Stimulated activated CD8-positive, alpha-beta memory T cell treated with anti-CD3 and anti-CD28 coated beads, Interleukin-4, amount 100 ng/mL, for 4 hours (primary cell): ENCODE measurements at places on chromosomes 7 and 10.

- no peak for DNase-seq
Measured at GRCh38 chr7:100348805-100349204, 9.1 kb upstream of the PILRB start.

- DNase-seq, result no peak
Measured at GRCh38 chr10:1009071-1009494, 16.6 kb downstream of the IDI2 start.

GRCh38 chr10:97573672-97574071, 1.1 kb downstream of the ANKRD2 start:
- no peak for DNase-seq

DNA sequence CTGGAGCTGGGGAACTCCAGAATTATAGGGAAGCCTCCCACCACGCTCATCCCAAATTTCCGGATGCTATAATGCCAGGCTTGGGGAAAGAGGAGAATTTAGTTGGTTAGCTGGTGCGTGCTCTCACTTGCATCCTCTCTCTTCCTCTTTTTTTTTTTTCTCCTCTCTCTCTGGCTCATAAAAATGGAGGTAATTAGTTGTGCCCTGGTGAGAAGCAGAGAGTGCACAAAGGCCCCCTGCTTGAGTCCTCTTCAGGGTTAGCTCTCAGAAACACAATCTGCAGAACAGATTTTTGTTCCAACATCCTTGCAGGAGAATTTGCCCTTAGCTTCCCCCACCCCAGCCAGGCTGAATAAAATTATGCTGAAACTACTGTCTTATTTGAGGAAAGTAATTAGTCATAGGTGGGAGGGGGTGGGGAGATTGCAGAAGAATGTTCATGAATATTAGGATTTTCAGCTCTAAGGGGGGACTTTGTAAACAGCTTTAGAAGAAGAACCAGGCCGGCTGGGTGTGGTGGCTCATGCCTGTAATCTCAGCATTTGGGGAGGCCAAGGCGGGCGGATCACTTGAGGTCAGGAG, 7.6 kb downstream of the SERPINE1 start:
- DNase-seq, result no peak

DNA sequence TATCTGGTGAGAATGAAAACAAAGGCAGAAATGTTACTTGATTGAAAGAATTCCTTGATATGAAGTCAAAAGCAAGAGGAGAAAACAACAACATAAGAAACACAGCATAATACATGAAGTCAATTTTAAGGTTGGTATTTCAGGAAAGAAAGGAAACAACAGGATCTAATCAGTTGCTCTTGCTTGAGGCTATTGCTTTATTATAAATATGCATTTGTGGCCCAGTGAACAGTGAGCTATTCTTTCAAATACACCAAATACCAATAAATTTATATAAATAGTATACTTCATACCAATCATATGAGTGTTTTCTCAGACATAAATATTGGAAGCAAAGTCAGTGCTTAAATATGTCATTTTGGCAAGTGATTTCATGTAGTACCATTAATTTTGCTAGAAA, 806.6 kb downstream of the NXPH1 start:
- no peak for DNase-seq

GRCh38 chr10:103396789-103397087, 312 bp downstream of the PDCD11 start:
- no peak for DNase-seq

- no peak for DNase-seq
Measured at GRCh38 chr7:156608173-156608478, 32.4 kb upstream of the RNF32 start.

DNA sequence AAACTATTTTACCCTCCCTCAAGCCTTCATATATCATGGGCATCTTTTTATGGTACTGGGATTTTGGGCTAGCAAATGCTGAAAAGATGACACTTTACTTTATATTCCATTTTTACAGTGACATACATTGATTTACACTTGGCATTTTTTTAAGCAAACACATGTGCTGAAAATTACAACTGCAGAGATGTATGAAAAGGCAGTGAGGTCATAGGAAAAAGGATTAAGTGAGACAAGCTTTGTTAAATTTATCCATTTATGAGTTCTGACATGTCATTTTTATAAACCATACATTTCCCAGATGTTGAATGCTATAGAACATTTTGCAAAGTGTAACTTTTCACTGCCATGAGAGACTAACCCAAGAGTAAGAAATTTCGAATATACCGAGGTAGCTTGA, 68.8 kb upstream of the RSU1 start:
- DNase-seq, result no peak

DNA sequence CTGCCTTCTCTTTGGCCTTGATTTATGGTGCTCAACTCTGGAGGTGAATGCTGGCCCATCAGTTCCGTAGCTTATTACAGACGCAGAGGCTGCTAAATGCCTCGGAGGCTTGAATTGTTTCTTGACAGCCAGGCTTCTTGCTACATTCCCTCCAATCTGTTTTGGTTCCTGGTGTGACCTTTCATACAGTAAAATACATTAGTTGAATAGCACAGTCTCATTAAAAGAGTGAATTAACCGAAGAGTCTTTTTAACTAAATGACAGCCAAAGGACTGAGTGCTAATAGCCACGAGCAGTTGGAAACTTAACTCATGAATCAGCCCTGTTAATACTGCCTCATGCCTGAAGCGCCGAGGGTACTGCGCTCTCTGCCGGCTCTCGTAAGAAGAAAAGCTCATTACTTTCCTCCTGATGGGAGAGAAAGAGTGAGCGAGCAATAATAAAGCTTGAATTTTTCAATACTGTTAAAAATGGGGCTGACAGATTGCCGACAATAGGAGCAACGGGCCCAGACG, 236.4 kb upstream of the GPR26 start:
- no peak for DNase-seq

GRCh38 chr7:29563590-29564495, at the start of gene PRR15:
PRR15 (plus strand) TSS chr7:29563835; CDS start chr7:29566330, 2,495 bp downstream.
- DNase-seq, result no peak

- DNase-seq, result no peak
Measured at GRCh38 chr10:23055424-23056185, 39.8 kb upstream of the MSRB2 start.

DNA sequence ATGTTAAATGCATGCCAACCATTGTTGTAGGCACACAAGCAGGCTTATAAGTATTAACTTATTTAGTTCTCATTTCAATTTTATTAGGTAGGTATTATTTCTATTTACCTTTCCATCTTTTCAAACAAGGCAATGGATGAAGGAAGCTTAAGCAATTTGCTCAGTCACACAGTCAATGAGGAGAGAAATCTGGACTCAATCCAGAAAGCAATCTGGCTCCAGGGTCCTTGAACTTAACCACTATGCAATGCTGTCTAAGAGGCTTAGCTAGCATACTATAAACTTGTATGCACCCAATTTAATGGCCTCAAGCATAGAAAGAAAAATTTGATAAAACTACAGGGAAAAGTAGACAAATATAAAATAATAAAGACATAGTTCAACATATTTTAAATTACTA, 88.6 kb downstream of the VWDE start:
- DNase-seq, result no peak

- DNase-seq, result no peak
Measured at GRCh38 chr7:114645451-114645850, 230.8 kb downstream of the FOXP2 start.

DNA sequence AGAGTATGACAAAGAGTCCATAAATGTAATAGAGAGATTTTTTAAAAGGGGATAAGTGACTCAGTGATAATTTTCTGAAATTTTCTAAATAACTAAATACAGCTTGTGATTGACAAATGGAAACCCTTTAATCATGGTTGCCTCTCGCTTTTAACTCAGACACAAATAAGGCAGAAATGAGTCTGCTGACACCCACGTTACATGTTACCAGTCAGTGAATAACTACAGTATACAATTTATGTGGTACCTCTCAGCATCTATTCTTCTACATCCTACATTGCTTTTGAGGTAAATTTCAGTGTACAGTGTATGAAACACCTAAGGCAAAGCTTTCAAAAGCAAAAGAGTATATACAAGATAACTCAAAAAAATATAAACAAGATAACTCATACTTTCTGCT, 4.2 kb downstream of the NSUN6 start:
- no peak for DNase-seq

DNA sequence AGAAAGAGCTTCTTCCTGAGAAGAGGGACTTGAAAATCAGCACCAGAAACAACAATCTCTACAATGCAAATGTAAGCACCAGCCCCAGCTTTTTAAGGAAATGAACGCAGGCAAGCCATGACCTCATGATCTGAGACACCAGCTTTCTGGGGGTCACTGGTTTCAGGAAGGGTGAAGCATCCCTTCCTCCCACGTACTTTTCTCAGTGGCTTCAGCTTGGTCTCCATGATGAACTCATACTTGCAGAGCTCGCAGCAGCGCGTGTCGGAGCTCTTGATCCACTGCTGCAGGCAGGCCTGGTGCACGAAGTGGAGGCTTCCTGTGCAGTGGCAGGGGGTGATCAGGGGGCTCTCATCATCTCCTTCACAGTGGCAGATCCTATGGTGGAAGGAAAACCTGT, 87.0 kb downstream of the ALOX5 start:
- no peak for DNase-seq

DNA sequence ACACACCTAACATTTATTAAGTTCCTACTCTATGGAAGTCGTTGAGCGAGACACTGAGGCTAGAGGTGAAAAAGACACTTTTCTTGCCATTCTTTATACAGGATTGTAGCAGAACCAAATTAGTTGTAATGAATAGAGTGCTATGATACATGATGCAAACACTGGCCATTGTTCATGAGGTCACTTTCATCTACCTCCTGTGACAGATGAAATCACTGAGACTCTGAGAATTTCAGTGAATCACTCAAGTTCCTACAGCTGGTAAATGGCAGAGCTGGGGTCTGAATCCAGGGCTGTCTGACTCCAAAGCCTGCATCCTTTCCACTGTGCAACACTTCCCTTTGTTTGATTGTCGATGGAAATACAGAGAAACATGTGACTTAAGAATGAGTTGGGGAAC, 657.6 kb downstream of the LRMDA start:
- DNase-seq, result no peak

DNA sequence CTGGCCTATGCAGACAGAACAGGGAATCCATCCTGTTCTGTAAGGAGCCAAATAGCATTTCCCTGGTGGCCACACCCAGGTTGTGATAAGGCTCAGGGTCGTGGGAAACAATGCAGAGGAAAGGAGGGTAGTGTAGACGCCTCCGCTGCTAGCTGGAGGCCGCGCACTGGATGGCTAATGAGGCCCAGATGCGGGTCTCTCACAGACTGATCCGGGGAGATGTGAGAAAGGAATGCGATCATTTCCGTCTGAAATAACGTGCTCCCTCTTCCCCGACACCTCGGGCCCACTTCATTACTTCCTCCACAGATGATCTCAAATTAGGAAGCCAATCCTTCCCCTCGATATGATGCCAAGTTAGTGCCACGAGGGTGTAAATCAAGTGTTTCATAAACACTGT, 203.3 kb downstream of the TAX1BP1 start:
- no peak for DNase-seq

- DNase-seq, result no peak
Measured at GRCh38 chr10:71434760-71435394, 38.2 kb downstream of the CDH23 start.

DNA sequence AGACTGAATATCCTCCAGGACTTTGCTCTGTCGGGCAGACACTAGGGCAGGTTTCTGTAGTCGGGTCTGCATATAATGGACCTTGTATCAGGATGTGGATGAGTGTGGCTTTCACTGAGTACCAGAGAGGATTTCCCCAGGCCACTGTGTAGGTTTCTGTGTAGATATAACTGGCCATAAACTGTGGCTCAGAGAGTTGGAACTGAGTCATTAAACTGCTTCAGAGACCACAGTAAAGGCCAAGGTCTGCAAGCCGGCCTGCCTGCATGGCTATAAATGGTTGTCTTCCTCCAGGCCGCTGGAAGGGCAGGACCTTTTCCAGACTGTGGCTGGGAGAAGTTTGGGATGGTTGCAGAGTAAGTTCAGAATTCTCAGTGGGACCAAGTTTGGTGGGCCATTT, 16.9 kb downstream of the ZNF92 start:
- no peak for DNase-seq

GRCh38 chr10:45452268-45452667, 78.3 kb downstream of the ALOX5 start:
- DNase-seq, result no peak

DNA sequence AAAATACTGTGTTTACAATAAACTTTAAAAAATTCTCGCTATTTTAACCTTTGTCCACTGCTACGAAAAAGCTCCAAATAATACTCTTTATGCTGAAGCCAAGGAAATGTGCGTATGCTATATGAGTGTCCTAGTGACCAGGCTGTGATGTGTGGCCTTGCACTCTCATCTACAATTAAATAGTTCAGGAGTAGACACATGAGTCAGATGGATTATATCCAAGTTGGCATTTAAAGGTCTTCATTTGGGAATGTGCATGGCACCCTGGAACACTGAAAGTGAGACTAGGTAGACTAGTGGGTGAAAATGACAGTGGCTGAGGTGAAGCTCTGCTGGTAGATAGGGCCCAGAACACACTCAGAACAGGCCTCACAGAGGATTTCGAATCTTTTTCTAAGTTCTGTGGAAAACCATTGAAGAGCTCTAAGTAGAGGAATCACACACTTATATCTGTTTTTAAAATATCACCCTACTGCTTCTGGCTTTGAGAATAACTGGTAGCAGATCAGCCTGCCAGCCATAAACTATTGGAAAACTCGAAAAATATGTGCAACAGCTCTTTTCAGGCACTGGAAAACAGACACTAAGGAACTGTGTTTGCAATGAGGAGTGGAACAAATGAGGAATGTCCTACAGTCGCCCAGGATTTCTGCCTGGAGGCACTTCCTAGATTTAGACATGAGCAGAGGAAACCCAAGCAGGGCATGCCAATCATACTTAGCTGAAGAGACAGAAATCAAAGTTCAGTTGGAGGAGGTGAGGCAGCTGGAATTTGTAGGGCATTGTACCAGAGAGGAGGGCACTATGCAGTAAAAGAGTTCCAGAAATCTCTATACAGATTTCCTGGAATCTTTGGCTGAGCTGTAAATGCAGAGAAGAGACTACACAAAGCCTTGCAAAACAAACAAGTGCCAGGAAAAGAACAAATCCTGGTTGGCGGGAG, 603.8 kb upstream of the LRRTM3 start:
- DNase-seq, result no peak

DNA sequence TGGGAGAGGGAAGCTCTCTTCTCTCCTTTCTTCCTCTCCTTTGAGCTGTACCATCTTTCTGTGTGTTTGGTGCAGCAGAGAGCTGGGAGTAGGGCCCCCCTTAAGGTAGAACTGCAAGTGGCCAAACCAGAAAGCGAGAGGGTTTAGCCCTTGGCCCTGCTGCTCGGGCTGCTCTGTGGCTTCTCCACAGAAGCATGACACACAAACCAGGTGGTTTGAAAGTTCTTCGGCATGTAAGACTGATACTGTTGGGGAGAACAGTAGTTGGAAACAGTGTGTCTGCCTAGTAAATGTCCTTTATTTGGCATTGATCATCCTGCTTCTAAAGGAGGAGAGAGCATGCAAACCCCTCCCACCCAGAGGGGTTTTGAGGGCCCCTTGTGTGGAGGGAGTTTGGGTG, 277.8 kb downstream of the CELF2 start:
- DNase-seq, result no peak

GRCh38 chr7:140230861-140231770, 54.3 kb upstream of the KDM7A start:
- DNase-seq, result peak; percentile 40
